ENCODE measurements at places on chromosomes 3 and 15.
A peak's percentile ranks its signal among the peaks of the same experiment; 100 is the strongest.

DNA sequence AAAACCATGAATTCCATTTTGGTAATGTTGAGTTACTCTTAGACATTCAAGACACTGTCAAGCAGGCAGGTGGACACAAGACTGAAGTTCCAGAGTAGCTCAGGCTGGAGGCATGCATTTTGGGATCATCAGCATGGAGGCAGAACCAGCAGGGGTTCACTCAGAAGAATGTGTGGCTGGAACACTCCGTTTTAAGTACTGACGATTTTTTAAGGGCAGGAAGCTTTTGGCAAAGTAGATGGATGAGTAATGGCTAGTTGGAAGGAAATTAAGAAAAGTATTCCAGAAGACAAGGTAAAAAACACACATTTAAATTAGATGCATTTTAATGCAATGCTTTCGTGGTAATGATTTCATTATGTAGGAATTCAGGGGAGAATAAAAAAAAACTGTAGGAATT lies 420.4 kb downstream of the ROBO2 start:
- no peak for DNase-seq

DNA sequence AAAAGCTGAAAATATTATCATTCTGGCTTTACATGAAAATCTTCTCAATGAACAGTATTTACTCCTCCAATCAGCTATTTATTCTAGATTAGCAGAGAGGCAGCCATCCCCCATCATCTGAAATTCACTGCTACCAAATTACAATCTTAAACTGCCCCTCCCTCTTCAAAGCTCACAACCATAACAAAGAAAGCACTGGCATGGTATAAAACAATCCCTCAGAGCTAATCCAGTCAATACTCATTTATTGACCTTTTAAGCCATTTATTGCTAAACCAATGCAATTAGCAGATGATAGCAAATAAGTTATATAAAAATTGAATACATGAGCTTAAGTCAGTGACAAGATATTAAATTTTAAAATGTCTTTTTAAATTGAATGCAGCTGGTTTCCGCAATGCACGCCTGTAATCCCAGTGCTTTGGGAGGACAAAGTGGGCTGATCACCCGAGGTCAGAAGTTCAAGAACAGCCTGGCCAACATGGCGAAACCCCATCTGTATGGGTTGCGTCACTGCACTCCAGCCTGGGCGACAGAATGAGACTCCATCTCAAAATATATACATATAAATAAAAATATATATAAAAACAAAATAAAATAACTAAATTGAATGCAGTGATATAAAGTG lies 12.1 kb downstream of the SLC4A7 start:
- DNase-seq = no peak

GRCh38 chr3:67289626-67290025 lies 291.5 kb downstream of the KBTBD8 start:
- no peak for DNase-seq

DNA sequence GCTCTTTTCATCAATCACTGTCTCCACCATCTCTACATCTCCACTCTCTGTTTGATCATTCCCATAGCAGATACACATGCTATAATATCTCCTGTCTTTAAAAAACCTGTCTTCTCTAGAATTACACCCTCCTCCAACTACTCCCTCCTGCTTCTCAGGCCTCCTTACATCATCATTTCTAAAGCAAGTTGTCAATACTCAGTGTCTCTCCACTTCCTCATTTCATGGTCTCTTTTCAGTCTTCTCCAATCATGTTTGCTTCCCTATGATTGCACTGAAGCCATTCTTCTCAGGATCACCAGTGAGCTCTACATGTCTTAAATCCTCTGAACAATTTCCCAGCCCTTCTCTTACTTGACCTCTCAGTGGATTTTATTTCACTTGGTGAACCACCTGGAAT lies 87.0 kb upstream of the ZNF280D start:
- DNase-seq = no peak

GRCh38 chr3:197256836-197257444 lies 41.5 kb downstream of the DLG1 start:
- peak; percentile 16 for DNase-seq

DNA sequence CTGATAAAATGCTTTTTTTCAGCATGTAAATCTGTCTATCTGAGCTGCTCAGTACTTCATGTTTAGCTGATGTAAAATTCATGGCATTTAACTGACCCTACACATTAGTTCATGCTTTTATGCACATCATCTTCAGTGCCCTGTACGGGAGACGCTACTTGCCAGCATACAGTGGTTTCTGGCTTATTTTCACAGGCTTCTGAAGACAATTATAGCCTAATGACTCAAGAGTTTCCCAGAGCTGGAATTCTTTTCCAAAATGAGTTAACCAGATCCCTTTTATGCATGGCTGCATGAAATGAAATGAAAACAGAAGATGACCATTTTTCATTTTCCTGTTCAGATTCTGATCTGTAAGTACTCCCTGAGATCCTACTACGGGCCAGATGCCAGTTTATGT lies 1061.5 kb downstream of the ROBO2 start:
- DNase-seq = no peak

DNA sequence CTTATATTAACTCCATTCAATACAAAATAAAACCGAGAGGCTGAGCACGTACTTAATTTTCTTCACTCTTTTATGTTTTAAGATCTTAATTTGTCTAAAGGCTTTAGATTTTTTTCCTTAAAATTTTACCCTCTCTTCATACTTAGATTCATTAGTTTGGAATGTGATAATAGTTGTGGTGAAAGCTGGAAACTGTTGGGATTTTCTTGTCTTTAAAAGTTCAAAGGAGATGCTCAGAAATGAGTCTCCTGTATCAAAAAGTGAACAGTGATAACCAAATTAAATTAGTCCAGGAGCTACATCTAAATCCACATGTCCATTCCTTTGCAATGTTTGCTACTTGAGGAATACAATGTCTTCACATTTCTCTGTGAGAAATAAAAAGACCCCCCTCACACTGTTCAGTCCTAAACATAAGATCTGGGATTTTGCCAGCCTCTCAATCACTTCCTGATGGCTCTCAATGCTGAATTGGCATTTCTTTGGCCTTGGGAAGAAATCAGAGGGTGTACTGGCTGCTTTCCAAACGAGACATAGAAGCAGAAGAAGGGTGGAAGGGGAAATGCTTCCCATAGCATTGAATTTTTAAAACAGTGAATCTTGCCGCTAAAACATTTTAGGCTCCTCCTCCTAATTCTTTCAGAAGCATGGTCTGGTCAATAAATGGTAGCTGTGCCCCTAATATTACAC lies 245.0 kb downstream of the SHOX2 start:
- no peak for DNase-seq

- peak; percentile 20 for DNase-seq
Observed at GRCh38 chr15:61680260-61681037, 379.8 kb downstream of the VPS13C start.

DNA sequence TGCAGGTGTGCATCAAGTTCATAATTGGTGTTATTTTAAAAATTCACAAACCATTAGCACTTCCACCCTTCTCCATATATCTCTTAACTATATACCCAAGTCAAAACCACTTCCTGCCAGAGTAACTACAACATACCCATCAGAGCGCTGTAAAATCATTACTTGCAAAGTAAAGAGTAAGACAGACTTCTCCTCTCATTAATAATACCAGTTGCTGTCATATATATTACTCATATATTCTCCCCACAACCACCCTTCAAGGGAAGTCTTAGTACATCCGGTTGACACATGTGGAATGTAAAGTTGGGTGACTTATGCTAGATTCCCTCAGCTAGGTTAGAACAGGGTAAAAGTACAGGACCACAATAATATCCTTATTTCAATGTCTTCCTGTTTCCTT lies 5.6 kb downstream of the TERC start:
- DNase-seq = no peak

GRCh38 chr15:65069179-65069578 lies 1.4 kb upstream of the RASL12 start:
- DNase-seq = no peak

- DNase-seq = no peak
Observed at GRCh38 chr15:29051422-29051821, 165.6 kb downstream of the APBA2 start.

DNA sequence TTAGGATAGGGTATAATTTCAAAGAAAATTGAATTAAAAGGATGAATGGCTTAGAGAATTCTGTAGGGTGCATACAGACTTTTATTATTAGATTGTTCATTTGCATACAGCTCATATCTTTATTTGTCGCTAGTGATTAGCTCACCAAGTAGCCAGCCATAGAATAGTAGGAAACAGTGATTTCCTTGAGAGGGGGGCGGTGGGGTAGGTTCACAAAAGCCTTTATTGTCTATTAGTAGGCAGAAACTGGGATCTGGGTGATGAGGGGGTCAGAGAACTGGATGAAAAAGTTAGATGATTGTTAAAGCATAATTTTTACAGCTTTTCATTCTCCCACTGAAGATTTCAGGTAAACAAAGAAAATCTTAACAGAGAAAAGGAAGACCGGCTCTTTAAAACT lies 77.6 kb upstream of the RAP2B start:
- DNase-seq = no peak

DNA sequence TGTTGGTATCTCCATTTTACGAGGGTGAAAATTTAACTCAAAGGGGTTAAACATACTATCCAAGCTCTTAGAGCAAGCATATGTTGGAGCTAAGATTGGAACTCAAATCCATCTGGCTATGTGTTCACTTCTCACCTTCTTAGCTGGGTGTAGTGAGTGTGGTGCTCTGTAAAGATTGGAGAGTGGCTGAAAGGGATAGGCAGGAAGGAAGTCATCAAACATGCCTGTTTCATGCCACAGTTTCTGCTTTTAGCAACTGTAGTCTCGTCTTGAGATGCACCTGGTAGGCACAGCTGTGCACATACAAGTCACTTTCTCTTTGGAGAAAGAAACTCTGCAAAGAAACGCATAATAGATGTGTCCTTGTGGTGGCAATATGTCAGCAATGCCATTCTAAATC lies 189.1 kb upstream of the MDFIC2 start:
- no peak for DNase-seq

GRCh38 chr3:27545061-27545460 lies 60.9 kb upstream of the SLC4A7 start:
- DNase-seq = no peak

- no peak for DNase-seq
Observed at GRCh38 chr3:22585504-22585903, 617.6 kb upstream of the UBE2E2 start.

DNA sequence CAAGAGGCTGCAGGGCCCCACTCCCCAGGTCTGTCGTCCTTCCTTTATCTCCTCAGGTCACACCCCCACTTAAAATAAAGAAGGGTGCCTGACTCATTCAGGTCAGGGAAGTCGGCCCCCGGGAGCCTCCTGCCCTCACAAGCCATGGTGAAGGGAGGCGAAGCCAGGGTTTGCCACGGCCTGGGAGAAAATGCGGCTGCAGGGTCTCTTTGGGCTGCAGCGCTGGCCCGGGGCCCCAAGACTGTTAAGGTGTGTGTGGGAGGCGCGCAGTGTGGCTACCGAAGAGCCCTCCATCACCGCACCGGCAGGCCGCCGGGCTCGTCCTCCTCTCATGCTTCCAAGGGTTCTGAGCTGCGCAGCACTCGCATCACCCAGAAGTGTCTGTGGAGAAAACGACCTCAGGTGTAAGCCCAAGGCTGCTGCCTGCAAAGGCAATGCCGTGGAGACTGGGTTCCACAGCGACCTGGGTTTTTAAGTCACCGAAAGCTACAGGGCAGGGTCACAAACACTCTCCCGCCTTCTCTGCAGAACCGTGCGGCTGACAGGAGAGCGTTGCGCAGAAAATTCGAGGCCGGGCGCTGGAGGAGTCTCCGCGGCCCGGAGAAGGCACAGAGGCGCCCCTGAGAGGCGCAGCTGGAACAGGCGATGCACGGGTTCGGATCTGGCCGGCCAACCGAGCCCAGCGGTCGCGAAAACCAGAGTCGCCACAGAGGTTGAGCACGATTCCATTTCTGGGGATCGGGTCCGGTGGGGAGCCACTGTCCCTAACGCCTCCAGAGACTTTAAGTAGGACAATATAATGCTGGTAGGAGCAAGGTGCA lies 8.7 kb downstream of the FOXL2 start:
- no peak for DNase-seq

DNA sequence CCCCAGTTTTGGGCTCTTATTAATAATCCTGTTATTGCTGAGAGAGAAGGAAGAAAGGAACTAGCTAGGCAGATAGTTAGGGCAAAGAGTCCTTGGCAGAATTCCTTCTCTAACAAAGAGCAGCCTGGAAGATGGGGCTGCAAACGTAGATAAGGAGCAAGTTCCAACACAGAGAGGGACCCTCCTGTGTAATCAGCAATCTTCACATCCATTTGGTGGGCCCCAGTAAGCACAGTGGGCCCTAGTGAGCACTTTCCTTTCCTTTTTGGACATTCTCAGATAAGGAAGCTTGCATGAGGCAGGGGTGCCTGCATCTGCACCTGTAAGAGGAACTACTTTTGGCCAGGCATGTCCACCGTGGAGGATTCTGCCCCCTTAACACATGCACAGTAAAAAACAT lies 119.6 kb upstream of the SGO1 start:
- no peak for DNase-seq

- no peak for DNase-seq
Observed at GRCh38 chr3:120568598-120568997, 27.5 kb upstream of the NDUFB4 start.

- no peak for DNase-seq
Observed at GRCh38 chr3:133926736-133927539, 31.3 kb upstream of the RAB6B start.

- no peak for DNase-seq
Observed at GRCh38 chr3:57864853-57865252, 108.7 kb downstream of the SLMAP start.

- peak; percentile 26 for DNase-seq
Observed at GRCh38 chr15:40340740-40341400, at the start of gene CCDC9B. Gene CCDC9B (minus strand): TSS chr15:40340939. CDS start chr15:40340819, 120 bp downstream.

DNA sequence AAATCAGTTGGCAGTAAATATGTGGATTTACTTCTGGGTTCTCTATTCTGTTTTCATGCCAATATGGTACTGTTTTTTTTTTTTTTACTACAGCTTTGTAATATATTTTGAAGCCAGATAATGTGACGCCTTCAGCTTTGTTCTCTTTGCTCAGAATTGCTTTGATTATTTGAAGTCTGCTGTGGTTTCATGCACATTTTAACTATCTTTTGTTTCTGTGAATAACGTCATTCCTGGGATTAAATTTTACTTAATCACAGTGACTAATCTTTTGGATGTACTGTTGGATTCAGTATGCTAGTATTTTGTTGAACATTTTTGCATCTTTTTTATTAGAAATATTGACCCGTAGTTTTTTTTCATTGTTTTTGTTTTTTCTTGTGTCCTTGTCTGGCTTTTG lies 576.5 kb downstream of the ZNF385D start:
- no peak for DNase-seq

DNA sequence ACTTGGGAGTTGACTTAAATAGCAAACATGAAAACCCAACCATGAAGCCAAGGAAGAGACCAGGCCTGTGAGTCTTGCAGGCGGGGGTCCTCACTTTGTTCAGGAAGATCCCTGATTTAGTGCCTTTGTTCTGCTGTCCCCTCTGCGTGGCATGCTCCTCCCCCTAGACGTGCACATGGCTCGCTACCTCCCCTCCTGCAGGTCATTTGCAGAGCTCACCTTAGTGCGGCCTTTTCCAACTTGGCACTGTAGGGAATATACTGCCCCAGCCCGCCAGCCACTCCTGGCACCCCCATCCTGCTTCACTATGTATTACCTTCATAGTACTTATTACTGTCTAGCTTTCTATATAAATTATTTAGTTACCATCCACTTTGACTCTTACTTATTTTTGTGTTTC lies 18.3 kb downstream of the GXYLT2 start:
- no peak for DNase-seq
